ENCODE measurements at places on chromosomes 11 and 22. TPM values are rescaled to one million over a fixed set of nuclear protein-coding genes. Genes with fewer than 3 reads are reported as not detected.

Gene MED15
- 71.3 TPM for total RNA-seq

Gene MS4A12
- total RNA-seq = not detected

- DNase-seq = peak; percentile 87
These were observed 55.6 kb downstream of the P4HA3 start for GRCh38 chr11:74255741-74256375.

DNA sequence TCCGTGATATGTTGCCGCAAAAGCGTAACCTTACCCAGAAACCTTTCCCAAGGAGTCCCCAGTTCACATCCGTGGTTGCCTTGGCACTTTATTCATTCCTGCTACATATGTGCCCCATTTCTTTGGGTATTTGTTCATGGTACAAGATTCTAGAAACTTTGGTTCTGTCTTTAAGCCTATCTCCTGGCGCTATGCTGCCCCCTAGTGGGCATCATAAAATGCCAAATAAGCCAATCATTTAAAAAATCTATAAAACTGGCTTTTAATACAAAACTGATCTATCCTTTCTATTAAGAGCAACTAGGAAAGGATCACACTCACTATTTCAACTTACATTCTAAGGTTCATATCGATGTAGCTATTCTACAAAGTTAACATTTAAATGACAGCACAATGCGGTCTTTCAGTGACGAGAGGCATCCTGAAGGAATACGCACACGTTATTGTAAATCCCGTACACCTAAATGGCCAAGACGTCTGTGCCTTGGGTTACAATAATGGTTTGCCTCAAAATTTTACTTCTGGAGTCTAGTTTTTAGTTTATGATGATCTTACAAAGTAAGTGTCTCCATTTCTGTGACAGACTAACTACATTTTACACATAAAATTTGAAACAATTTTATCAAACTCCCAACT, 16.2 kb downstream of the PIWIL3 start:
- DNase-seq = peak; percentile 68

- DNase-seq = peak; percentile 51
These were observed 16.5 kb downstream of the ZBTB16 start for GRCh38 chr11:114075891-114076441.

DNA sequence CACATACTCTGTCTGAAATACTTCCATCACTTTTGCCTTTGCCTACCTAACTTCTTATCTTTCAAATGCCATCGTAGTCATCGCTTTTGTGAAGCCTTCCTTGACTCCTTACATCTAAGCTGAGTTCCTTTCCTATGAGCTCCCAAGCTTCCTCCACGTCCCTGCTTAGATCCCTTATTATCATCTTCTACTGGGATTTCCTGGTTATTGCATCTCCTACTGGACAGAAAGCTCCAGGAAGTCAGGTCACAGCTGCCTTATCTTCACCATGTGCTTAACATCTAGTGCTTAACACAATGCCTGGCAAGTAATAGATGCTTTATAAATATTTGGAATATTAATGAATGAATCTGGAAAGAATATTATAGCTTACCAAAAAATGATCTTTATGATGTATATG, 5.9 kb downstream of the YPEL4 start:
- no peak for DNase-seq

DNA sequence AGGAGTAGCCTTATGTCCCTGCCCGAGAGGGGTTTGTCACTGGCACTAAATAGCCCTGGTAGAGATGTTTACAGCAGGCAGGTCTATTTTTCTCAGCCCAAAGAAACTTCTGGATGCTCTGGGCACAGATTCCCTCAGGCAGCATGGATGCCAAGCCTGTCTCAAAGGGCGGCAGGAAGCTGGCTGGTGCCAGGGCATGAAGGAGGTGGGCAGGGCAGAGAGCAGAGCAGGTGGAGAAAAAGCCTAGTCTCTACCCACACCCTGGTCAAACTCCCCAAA, 4.1 kb upstream of the GAS2L1 start:
- no peak for DNase-seq

GRCh38 chr11:82680252-82680651, 53.4 kb downstream of the FAM181B start:
- DNase-seq = peak; percentile 94
